Activated CD4-positive, alpha-beta memory T cell treated with anti-CD3 and anti-CD28 coated beads for 36 hours (primary cell): ENCODE measurements at places on chromosomes 16 and 17. TPM values are rescaled to one million over a fixed set of nuclear protein-coding genes. Genes with fewer than 3 reads are reported as not detected.

DNA sequence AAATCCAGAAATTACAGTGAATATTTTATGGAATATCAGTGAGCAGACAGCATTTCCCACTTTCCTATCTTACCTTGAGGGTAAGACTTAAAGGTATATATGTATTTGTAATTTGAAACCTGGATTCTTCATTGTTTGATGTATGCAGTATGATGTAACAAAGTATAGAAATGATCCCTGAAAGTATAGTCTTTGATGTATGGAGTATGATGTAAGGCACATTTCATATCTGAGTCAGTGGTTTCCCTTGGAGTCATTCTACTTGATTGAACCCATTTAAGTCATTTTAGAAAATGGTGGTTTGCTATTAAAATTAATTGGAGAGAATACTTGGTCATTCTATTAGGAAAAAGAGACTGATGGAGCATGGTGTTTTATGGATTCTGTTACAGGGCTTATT lies 10.1 kb downstream of the AMZ2 start:
- H3K27me3 ChIP-seq = no peaks in the 10 kb centered on the region
- H3K36me3 ChIP-seq = peaks cover 36% of the 10 kb centered on the region
- DNase-seq = no peak
- H3K27ac ChIP-seq = peak overlapping the region; percentile 84
- H3K4me1 ChIP-seq = peaks cover 82% of the 10 kb centered on the region
- peak overlapping the region; percentile 43 for H3K4me3 ChIP-seq

GRCh38 chr16:23575834-23576233 lies 18.3 kb downstream of the UBFD1 start:
- no peak overlapping the region for H3K27ac ChIP-seq
- DNase-seq = no peak
- no peaks in the 10 kb centered on the region for H3K4me1 ChIP-seq
- peaks cover 27% of the 10 kb centered on the region for H3K36me3 ChIP-seq
- no peak overlapping the region for H3K4me3 ChIP-seq

DNA sequence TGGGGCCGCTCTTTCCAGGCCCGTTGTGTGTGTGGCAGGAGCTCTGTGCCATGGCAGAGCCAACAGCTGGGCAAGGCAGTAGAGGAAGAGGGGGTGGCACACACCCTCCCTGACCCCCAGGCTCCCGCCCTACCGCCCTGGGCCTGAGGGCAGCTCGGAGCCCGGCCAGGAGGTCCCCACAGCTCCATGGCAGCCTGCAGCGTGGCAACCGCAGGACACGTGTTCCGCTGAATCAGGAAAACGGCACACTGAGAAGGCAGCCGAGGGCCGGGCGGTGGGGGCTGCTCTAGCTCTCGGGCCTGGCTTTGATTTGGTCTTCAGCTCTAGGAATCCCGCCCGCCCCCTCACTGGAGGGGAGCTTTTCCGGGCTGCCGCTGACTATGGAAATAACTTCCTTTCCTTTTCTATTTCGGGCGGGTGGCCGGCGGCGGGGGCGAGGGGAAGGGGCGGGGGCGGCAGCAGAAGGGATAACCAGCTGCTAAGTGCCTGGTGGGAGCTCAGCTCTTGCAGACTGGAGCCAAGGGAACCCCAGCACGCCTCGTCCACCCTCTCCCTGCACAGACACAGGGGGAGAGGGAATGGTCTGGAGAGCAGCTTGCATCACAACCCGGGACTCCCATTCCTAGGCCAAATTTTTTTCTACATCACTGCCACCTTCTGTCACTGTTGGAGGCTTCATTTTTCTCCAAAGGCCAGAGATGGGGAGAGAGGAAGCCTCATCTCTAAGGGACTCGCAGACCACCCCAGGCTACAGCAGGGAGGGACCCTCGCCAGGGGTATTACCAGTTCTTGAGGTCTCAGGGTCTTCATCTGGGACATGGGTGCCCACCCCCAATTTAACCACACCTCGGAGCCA lies 24.8 kb upstream of the MRPS23 start:
- H3K4me3 ChIP-seq = no peak overlapping the region
- peaks cover 24% of the 10 kb centered on the region for H3K4me1 ChIP-seq
- H3K27me3 ChIP-seq = peaks cover 26% of the 10 kb centered on the region
- DNase-seq = peak; percentile 54
- no peak overlapping the region for H3K27ac ChIP-seq
- no peaks in the 10 kb centered on the region for H3K36me3 ChIP-seq

The OTOA gene
- not detected for total RNA-seq
